ENCODE measurements at places on chromosomes 11 and 22. TPM values are rescaled to one million over a fixed set of nuclear protein-coding genes. Genes with fewer than 3 reads are reported as not detected.
A peak's percentile ranks its signal among the peaks of the same experiment; 100 is the strongest.

DNA sequence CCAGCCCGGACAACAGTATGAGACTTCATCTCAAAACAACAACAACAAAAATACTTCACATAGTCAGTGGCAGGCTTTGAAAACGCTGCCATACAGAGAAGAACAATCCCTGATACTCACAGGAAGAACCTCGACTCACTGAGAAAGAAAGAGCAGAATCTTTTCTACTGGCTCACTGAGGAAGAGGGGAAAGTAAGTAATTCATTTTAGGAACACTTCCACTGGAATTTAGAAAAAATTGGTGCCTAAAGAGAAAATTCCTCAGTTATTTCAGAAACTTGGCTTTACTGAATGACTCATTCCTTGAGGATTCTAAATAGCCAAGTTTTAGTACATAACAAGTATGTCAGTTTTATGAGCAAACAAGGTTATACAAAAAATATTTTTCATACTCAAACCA, 12.3 kb downstream of the NARS2 start:
- peaks cover 9% of the 10 kb centered on the region for H3K36me3 ChIP-seq
- H3K4me1 ChIP-seq, result peaks cover 38% of the 10 kb centered on the region
- H3K27ac ChIP-seq, result peak overlapping the region; percentile 84

DNA sequence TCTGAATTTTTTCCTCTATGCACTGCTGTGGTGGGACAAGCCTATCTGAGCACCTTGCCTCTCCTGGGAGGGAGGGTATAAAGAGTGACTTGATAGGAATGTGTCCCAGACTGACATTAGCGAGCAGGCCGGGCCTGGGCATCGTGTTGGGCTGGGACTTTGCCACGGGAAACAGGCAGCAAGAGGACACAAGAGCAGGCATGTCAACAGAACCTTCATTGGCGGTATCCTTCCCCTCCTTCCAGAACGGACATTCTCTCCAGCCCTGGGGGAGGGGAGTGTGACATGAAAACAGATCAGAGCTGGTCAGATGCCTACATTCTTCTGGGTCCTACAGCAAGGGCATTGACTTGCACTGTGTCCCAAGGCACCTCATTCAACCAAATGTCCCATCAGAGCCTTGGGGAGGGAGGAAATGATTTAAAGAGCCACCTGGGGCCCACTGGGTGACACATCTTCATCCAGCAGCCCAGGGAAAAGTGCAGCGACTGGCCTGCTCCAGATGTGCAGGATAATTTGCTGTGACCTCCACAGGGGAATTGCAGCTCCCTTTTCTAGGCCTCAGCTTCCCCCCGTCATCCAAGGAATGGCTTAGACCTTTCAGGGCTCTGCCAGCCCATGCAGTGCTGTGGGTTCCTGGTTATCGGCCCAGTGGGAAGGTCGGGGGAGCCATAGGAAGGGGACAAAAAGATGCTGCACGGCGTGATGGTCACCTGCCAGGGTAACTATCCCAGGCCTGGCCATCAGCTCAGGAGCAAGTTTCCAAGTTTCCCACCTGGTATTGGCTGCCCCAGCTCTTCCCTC, 21.8 kb upstream of the UVRAG start:
- H3K27ac ChIP-seq, result no peak overlapping the region
- no peak for DNase-seq
- peaks cover 6% of the 10 kb centered on the region for H3K4me1 ChIP-seq
- H3K4me3 ChIP-seq, result no peak overlapping the region

- H3K36me3 ChIP-seq, result peaks cover 9% of the 10 kb centered on the region
- peaks cover 2% of the 10 kb centered on the region for H3K27me3 ChIP-seq
- no peak overlapping the region for H3K27ac ChIP-seq
- DNase-seq, result no peak
Observed at GRCh38 chr11:33545931-33546330, 154.7 kb downstream of the C11orf91 start.

GRCh38 chr11:124465368-124465767, 19.9 kb upstream of the OR8B8 start:
- no peak for DNase-seq
- H3K4me1 ChIP-seq, result peaks cover 71% of the 10 kb centered on the region
- H3K27me3 ChIP-seq, result peaks cover 1% of the 10 kb centered on the region
- no peaks in the 10 kb centered on the region for H3K36me3 ChIP-seq
- no peak overlapping the region for H3K4me3 ChIP-seq

- no peak for DNase-seq
- H3K4me1 ChIP-seq, result no peaks in the 10 kb centered on the region
- no peaks in the 10 kb centered on the region for H3K27me3 ChIP-seq
- H3K4me3 ChIP-seq, result no peak overlapping the region
Observed at GRCh38 chr22:38602166-38602565, 32.2 kb upstream of the DMC1 start.

Gene PRG2
- not detected for total RNA-seq

- H3K4me3 ChIP-seq, result no peak overlapping the region
- no peak for DNase-seq
- H3K27me3 ChIP-seq, result peaks cover 5% of the 10 kb centered on the region
Observed at GRCh38 chr22:32576553-32577253, 102.1 kb downstream of the FBXO7 start.

GRCh38 chr11:20729597-20730105, 60.3 kb downstream of the NELL1 start:
- H3K4me1 ChIP-seq, result no peaks in the 10 kb centered on the region
- no peak for DNase-seq
- no peaks in the 10 kb centered on the region for H3K36me3 ChIP-seq
- no peak overlapping the region for H3K27ac ChIP-seq
- no peak overlapping the region for H3K4me3 ChIP-seq

Gene DBX1
- total RNA-seq, result not detected

DNA sequence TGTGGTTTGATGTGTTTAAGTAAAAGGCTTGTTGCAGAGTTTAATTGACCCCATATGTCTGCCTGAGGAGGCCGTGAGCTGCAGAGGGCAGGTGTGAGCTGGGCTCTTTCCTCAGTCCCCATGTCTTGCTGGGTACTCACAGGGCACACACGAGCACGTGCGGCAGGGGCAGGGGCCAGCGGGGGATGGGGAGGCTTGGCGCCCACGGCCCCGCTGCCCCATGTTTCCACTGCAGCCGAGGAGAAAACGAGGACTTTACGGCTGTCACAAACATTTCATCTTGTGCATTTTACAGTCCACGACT, 24.7 kb upstream of the CCDC188 start:
- no peak for DNase-seq
- no peak overlapping the region for H3K4me3 ChIP-seq
- H3K4me1 ChIP-seq, result no peaks in the 10 kb centered on the region
- H3K27me3 ChIP-seq, result peaks cover 3% of the 10 kb centered on the region
- H3K36me3 ChIP-seq, result no peaks in the 10 kb centered on the region
- H3K27ac ChIP-seq, result no peak overlapping the region

GRCh38 chr11:128501632-128502549, 85.5 kb downstream of the ETS1 start:
- peaks cover 74% of the 10 kb centered on the region for H3K36me3 ChIP-seq
- peaks cover 61% of the 10 kb centered on the region for H3K4me1 ChIP-seq
- H3K27ac ChIP-seq, result peak overlapping the region; percentile 87
- peak overlapping the region; percentile 85 for H3K4me3 ChIP-seq
- DNase-seq, result peak; percentile 12

Gene MMP12
- total RNA-seq, result not detected

DNA sequence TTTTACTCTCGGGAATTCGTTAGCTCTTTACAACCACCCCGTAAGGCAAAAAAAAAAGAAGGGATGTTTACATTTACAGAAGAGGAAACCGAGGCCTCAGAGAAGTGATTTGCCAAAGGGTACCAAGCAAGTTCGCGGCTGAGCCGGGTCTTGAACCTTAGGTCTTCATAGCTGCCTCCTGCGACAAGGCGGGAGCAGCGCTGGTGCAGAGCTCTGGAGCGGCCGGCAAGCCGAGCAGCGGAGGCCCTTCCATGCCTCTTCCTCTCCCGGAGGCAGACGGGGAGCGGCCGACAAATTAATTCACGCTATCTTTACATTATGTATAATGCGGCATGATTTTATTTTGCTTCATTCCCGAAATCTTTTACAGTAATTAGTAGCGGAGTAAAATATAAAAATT, 536.3 kb downstream of the INSC start:
- peaks cover 2% of the 10 kb centered on the region for H3K27me3 ChIP-seq
- H3K4me1 ChIP-seq, result peaks cover 18% of the 10 kb centered on the region
- H3K4me3 ChIP-seq, result peak overlapping the region; percentile 40
- H3K27ac ChIP-seq, result peak overlapping the region; percentile 31

Gene NXPE1
- total RNA-seq, result not detected

- peaks cover 4% of the 10 kb centered on the region for H3K36me3 ChIP-seq
- no peak overlapping the region for H3K27ac ChIP-seq
Observed at GRCh38 chr11:133929401-133930052, 27.2 kb downstream of the IGSF9B start.
